ENCODE measurements at places on chromosomes 6 and 20.

GRCh38 chr20:11153819-11154218 is 480.0 kb upstream of the JAG1 start:
- DNase-seq = no peak

- DNase-seq = no peak
These were observed 3.4 kb downstream of the THEMIS start for GRCh38 chr6:127897484-127897883.

DNA sequence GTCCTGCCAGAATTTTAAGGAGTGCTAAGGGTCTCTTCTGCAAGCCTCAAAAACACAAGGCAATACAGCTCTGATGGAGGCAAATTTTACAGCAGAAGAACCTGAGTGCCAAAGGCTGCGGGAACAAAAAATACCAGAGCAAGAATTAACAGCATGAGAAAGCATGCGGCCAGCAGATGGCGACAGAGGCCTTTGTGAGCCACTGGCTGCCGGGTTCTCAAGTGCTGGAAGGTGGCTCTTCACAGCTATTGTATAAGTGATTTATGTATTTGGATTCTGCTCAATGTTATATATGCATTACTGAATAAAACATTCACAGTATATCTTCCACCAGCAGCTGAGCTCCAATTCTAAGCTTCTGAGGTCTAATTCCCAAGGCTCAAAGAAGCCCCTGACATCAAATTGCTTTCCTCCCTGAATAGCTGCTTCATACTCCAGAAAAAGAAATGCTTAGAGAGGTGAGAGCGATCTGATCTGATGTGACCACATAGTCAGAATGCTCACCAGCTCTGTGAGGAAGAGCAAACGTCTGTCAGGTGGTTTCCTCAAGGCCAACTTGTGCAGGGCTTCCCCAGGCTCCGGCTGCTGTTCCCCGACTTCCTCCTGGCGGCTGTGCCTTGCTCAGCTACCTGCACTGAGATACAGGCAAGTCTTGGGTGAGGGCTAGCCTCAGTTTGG is 58.6 kb downstream of the PPP1R3G start:
- peak; percentile 75 for DNase-seq

- no peak for DNase-seq
These were observed 778.5 kb downstream of the MAFB start for GRCh38 chr20:39910536-39910935.

DNA sequence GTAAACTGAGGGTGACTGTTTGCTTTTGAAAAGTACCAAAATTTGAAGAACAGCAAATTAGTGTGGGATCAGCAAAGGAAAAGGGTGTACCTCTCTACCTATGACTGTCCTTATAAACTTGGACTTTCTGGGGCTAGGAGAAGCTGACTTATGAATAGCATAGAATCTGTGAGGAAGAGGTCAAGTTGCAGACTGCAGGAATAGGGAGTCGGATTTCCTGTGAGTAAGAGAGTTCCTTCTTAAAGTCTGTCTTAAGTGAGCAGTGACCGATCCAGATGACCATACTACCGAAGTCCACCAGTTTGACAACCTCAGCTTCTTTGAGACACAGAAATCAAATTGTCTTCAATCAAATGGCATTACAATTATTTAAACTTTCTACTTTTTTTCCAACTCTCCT is 708.7 kb downstream of the UTRN start:
- DNase-seq = no peak

- no peak for DNase-seq
These were observed 719 bp downstream of the SMPD2 start for GRCh38 chr6:109441069-109441816.

DNA sequence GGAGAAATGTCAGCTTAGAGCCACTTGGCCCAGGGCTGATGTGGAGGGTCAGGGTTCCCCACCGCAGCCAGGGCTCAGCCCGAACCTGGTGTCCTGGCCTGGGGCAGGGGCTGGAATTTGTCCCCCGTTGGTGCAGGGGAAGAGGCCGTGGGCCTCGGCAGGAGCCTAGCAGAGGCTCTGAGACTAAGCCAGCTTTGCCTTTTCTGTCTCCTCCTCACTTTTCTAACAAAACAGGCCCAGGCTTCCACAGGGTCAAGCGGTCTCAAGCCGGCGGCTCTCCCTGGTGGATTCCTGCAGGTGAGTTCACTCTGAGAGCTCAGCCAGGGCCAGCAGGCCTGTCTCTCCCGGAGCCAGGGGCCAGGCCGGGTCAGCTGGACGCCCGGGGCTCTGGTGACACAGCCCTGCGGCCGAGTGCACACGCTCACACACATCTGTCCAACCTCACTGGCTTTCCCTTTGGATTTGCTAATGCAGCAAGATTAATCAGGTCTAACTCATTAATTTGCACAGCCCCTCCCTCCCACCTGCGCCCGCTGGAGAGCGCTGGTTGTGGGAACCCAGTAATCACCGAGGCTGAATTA is 2.9 kb upstream of the CHRNA4 start:
- no peak for DNase-seq

- DNase-seq = no peak
These were observed 179.8 kb downstream of the LINC00237 start for GRCh38 chr20:20926222-20926905.

DNA sequence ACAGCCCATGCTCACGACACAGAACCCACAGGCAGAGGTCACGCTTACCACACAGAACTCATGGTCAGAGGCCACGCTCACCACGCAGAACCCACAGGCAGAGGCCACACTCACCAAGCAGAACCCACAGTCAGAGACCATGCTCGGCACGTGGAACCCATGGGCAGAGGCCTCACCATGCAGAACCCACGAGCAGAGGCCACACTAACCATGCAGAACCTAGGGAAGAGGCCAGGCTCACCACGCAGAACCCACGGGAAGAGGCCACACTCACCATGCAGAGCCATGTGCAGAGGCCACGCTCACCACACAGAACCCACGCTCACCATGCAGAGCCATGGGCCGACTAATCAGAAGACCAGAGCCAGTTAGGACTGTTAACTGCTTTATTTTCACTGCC is 203.2 kb upstream of the THBS2 start:
- no peak for DNase-seq

DNA sequence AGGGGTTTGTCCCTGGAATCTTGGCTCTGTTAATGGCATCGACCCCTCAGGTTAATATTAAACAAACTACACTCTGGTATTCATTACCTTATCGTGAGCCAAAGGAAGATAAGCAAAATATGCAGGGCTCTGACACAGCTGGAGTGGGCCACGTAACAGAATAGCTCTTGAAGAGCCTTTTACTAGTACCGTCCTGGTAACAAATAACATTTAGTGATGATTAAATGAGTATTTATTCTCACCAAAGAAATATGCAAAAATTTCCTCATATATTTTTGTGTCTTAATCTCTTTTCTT is 20.1 kb upstream of the UTRN start:
- no peak for DNase-seq

- no peak for DNase-seq
These were observed 437 bp upstream of the CDKAL1 start for GRCh38 chr6:20533746-20534294.

DNA sequence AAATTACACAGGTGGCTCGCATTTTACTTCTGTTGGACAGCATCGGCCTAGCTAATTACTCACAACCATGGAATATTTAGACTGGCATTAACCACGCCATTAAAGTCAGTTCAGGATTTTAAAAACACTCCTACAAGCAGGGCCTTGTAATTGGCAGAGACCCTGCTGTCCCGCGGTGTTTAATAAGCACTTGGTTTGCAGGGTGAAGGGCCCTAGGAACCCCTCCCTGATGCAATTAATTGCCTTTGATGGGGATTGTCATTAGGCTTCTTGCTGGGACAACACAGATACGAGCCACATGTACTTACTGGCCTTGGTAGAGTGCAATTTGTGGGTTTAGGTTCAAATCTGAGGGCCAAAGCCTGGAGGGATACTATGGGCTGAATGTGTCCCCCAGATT is 7.8 kb upstream of the VSTM2L start:
- no peak for DNase-seq

- DNase-seq = no peak
These were observed 291.0 kb upstream of the SUPT3H start for GRCh38 chr6:45668705-45669104.

GRCh38 chr6:124854338-124854922 is 107.8 kb upstream of the RNF217 start:
- no peak for DNase-seq

DNA sequence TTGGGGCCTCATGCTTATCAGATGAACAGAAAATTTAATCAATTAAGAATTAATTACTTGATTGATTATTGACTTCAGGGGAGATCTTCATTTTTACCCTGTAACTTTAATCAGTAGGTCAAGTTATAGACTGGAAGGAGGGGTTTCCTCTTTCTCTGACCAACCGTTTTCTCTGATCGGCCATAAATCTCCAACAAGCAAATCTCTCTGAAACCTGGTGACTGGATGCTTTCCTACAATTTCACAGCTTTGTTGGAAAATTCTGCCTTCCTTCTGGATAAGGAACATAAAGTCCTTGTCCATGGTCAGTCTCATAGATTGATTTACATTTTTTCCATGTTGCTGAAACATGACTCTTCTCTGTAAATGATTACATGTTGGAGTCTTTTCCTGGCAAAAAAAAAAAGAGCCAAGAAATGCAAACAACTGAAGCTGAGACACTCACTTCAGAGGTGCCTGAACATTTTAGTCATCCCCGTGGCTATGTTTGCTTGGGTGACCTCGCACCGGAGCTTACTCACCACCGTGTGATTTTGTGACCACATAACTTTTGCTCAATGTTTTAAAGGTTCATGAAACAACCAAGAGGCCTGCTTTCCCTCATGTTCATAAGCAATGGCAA is 31.0 kb downstream of the IRF4 start:
- no peak for DNase-seq
